ENCODE measurements at places on chromosomes 2 and 18.

- DNase-seq, result no peak
Measured at GRCh38 chr2:122741403-122741802, 986.0 kb downstream of the TSN start.

DNA sequence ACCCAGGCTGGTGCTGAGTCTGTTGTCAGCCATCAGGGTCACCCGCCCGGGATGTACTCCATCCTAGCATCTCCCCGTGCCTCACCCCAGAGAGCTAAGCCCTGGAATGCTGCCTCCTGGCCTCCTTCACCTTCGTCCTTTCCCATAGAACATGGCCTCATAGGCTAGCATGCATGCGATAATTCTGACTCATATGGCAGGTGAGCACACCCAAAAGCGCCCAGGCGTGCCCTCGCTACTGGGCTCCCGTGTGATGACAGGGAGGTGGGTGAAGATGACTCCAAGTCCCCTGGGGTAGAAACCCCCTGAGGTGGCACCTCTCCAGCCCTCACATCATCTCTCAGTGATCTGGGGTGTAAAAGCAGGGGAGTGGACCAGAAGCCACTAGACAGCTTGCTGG, 7.3 kb downstream of the SPR start:
- DNase-seq, result peak; percentile 9

GRCh38 chr2:207182911-207183310, 17.2 kb upstream of the KLF7 start:
- peak; percentile 63 for DNase-seq

GRCh38 chr2:86308984-86309695, 28.3 kb downstream of the REEP1 start:
- DNase-seq, result no peak

GRCh38 chr18:49008716-49009115, 58.0 kb upstream of the SMAD7 start:
- DNase-seq, result no peak

- DNase-seq, result no peak
Measured at GRCh38 chr2:241302759-241303651, 12.5 kb downstream of the HDLBP start.

GRCh38 chr2:125086313-125087184, 1061.5 kb downstream of the CNTNAP5 start:
- no peak for DNase-seq

DNA sequence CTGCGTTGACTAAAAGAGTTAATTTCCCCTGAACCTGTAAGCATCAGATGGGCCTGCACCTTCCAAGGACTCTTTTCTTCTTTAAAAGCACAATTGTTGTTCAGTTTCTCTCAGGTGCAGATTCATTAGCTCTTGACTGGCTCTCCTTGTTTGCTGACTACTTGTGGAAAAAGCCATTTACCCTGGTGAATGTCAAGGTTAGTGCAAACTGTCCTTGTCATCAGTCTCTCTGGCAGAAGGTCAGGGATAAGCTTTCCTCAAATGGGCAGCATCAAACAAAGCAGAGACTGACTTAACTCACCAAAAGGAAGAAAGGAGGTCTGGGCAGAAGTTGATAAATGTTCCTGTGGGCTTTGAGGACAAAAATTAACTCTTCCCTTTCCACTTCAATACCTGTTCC, 922.7 kb downstream of the BCL11A start:
- no peak for DNase-seq

GRCh38 chr18:34540897-34541296, 169.2 kb upstream of the DTNA start:
- no peak for DNase-seq

- peak; percentile 52 for DNase-seq
Measured at GRCh38 chr18:35756506-35757117, 175.1 kb downstream of the GALNT1 start.

GRCh38 chr18:66564236-66564635, 39.7 kb downstream of the CDH19 start:
- DNase-seq, result no peak

GRCh38 chr2:225494100-225494459, 94.6 kb downstream of the NYAP2 start:
- DNase-seq, result peak; percentile 39

- DNase-seq, result no peak
Measured at GRCh38 chr18:10017043-10017442, 103.2 kb downstream of the VAPA start.

Measured in kidney glomerular epithelial cell (primary cell).